ENCODE measurements at places on chromosomes 3 and 15.

- peaks cover 9% of the 10 kb centered on the region for H3K36me3 ChIP-seq
- H3K27me3 ChIP-seq, result no peaks in the 10 kb centered on the region
- H3K27ac ChIP-seq, result no peak overlapping the region
- peaks cover 61% of the 10 kb centered on the region for H3K4me1 ChIP-seq
These were observed 3.3 kb downstream of the ARL6IP5 start for GRCh38 chr3:69088063-69088462.

- H3K4me3 ChIP-seq, result no peak overlapping the region
- no peak overlapping the region for H3K27ac ChIP-seq
- H3K4me1 ChIP-seq, result peaks cover 3% of the 10 kb centered on the region
- DNase-seq, result no peak
- H3K27me3 ChIP-seq, result no peaks in the 10 kb centered on the region
These were observed 117.0 kb downstream of the SATB1 start for GRCh38 chr3:18308096-18308650.

GRCh38 chr3:17823036-17823435, 80.6 kb upstream of the TBC1D5 start:
- no peaks in the 10 kb centered on the region for H3K27me3 ChIP-seq
- H3K36me3 ChIP-seq, result no peaks in the 10 kb centered on the region
- no peak overlapping the region for H3K27ac ChIP-seq
- H3K4me1 ChIP-seq, result peaks cover 5% of the 10 kb centered on the region
- no peak overlapping the region for H3K4me3 ChIP-seq
- no peak for DNase-seq

DNA sequence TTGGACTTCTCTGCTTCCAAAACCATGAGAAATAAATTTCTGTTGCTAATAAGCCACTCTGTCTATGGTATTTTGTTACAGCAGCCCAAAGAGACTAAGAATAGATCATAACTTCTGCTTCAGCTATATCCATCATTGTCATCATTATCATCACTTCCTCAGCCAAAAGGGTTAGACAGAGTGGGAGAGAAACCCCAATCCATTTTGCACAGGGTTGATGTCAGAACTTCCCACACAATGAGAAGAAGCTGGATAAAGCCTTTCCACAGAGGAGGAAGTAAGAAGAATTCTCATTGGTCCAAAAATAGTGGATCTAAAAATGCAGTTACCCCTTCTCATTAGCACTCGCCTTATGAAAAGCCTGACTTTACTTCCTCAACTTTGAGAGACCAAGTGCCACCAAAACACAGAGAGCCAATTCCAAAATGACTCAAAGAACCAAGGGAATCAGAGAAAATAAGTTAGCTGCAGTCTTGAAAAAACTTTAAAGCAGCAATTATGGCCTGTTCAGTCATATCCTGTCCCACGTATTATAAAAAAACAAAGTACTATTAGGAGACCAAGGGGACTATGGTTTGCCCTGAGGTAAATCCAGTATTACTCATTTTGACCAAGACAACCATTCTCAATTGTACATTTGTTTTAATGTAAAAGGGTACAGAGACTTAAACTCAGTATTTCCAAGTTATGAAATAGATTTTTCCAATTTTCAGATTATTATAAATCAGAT, 80.2 kb downstream of the WNT5A start:
- no peak overlapping the region for H3K4me3 ChIP-seq
- no peaks in the 10 kb centered on the region for H3K27me3 ChIP-seq
- no peaks in the 10 kb centered on the region for H3K36me3 ChIP-seq
- H3K27ac ChIP-seq, result no peak overlapping the region
- no peaks in the 10 kb centered on the region for H3K4me1 ChIP-seq

DNA sequence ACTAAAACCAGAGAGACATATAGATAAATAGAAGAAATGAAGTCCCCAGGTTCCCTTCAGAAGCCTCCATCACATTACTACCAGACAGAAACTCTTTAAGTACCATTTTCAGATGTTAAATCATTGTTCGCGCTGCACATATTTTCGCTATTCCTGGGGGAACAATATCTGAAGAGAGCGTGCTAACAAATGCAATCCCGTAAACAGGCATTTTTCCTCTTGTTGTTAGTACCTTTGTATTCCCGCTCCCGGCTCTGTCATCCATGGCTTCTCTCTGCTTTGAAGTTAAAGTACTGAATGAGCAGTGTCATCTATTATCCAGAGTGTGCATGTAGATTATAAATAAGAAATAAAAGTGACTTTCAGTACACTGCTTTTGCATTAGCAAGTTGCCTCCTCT, 412.3 kb downstream of the FOXP1 start:
- peaks cover 11% of the 10 kb centered on the region for H3K36me3 ChIP-seq
- H3K4me1 ChIP-seq, result peaks cover 35% of the 10 kb centered on the region
- H3K4me3 ChIP-seq, result no peak overlapping the region
- DNase-seq, result no peak
- no peaks in the 10 kb centered on the region for H3K27me3 ChIP-seq
- peak overlapping the region; percentile 13 for H3K27ac ChIP-seq

GRCh38 chr15:28786521-28786920, 61.9 kb downstream of the GOLGA6L7 start:
- H3K27ac ChIP-seq, result no peak overlapping the region
- DNase-seq, result no peak
- H3K27me3 ChIP-seq, result peaks cover 14% of the 10 kb centered on the region

DNA sequence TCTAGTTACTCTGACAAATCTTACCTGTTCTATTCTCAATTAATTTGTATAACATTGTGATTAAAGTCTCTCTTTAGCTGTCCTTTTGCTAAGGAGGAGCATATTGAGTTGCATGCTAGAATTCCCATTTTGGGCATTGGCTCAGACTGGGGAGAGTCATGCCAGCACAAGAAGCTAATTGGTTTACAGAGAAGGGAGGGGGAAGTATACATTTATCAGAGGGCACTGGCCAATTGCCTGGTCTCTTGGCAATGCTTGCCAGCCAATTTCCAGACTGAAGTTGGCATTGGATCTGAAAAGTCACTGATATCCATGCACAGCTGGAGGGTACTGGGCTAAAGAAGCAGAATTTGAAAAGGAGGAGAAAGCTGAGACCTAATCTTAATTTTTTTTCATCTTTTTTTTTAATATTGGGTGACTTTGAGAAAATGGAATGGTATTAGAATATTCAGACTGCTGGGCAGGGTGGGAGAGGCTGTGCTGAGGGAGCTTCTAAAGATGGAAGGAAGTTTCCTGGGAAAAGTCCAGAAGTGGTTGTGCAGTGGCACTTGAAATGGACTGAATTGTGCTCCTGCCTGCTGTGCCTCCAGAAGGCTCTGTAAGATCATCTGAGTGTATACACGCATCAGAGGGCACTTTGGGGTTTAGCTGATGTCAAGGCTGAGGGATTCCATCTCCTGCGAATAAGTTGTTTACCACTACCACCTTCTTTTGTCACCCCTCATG, 365.2 kb upstream of the DPH6 start:
- H3K4me3 ChIP-seq, result no peak overlapping the region
- no peaks in the 10 kb centered on the region for H3K27me3 ChIP-seq
- DNase-seq, result no peak
- H3K4me1 ChIP-seq, result no peaks in the 10 kb centered on the region

DNA sequence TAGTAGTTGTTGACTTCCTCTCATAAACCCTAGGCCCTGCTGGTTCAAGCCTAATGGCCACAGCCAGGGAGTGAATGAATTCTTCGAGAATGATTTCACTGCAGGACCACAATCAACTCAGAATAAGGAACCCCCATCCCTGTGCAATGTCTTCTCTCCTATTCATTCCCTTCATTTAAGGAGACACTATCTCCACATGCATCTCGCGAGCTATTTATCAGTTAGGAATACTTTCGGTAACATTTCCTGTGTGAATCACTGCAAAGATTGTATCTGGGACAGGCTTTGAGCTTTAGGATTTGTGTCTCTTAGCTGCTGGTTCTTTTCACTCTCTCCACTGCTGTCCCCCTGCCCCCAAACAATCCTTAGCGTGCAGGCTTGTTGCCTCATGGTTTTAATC, 94.4 kb downstream of the MYLK start:
- H3K27ac ChIP-seq, result no peak overlapping the region
- no peak overlapping the region for H3K4me3 ChIP-seq
- no peak for DNase-seq
- no peaks in the 10 kb centered on the region for H3K4me1 ChIP-seq

DNA sequence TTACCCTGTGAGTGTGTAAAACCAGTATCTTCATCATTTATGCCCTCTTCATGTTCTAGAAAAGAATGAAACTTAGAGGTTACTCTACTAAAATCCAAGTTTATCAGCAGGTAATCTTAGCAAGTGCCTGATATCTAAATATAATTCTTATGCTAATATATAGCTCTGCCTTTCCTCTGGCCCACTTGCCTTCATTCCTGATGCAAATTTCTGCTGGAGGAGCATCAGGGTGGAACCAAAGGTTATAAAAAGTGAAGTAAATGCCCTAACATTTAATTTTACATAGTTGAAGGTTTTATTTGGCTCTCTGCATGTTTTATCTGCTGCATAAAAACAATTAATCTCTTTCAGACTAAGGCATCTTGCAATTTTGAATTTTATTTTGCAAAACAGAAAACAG, 936.2 kb downstream of the ROBO2 start:
- no peaks in the 10 kb centered on the region for H3K36me3 ChIP-seq
- H3K27ac ChIP-seq, result no peak overlapping the region
- H3K4me1 ChIP-seq, result no peaks in the 10 kb centered on the region
- no peak overlapping the region for H3K4me3 ChIP-seq

GRCh38 chr3:95097493-95097892, 1034.6 kb downstream of the NSUN3 start:
- H3K27ac ChIP-seq, result no peak overlapping the region
- no peaks in the 10 kb centered on the region for H3K36me3 ChIP-seq
- DNase-seq, result no peak
- no peaks in the 10 kb centered on the region for H3K27me3 ChIP-seq

DNA sequence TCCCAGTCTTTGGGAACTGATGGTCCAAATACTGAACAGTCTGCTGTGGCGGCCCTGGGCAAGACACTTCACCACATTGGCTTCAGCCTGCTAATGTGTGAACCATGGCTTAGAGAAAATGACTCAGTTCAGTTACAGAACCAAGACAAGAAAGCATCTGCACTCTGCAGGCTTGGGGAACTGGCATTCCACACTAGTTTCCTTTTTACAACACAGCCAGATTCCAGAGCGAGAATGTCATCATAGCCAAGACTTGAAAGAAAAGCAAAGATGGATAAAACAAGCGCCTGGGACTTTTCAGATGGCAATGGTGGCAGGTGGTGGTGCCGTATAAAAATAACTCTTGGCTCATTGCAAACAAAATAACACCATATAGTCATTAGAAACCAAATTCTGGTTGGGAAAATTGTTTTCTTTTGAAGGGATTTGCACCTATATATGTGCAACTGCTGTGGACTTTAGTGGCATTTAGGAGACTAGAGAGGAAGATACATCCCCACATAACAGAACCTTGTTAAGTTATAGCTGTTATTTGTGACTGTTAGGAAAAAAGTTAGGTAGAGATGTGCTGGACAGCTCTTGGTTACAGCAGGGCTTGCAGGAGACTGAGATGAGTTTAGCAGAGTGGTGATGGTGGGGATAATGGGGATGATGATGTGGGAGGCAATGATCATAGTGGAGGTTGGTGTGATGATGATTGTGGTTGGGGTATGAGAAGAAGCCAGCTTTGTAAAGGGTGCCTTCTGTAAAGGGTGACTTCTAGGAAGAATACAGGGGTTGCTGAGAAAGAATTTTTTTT, 273.6 kb downstream of the THRB start:
- H3K4me3 ChIP-seq, result no peak overlapping the region
- H3K36me3 ChIP-seq, result peaks cover 8% of the 10 kb centered on the region
- H3K27me3 ChIP-seq, result peaks cover 21% of the 10 kb centered on the region
- no peak for DNase-seq

- H3K27me3 ChIP-seq, result no peaks in the 10 kb centered on the region
- no peak for DNase-seq
- peaks cover 10% of the 10 kb centered on the region for H3K4me1 ChIP-seq
- no peaks in the 10 kb centered on the region for H3K36me3 ChIP-seq
- no peak overlapping the region for H3K4me3 ChIP-seq
These were observed 72.1 kb upstream of the ETV5 start for GRCh38 chr3:186180891-186181481.

DNA sequence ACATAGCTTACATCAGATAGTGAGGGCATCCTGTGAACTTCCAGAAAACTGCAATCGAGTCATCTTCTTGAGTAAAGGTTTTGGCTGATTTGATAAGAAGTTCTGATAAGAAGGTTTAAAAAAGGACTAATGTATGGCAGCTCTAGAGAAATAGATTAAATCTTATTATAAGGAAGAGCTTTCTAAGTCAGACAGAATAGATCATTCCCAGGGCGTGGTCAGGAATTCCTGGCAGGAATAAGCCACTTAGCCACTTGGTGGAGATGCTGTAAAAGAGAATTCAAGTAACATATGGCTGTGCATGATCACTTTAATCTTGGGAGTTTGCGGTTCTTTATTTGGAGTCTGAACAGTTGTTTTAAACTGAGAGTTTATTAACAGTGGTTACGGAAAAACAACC, 17.4 kb downstream of the PGBD4 start:
- H3K27me3 ChIP-seq, result peaks cover 21% of the 10 kb centered on the region
- H3K4me3 ChIP-seq, result no peak overlapping the region
- H3K27ac ChIP-seq, result no peak overlapping the region
- no peak for DNase-seq

DNA sequence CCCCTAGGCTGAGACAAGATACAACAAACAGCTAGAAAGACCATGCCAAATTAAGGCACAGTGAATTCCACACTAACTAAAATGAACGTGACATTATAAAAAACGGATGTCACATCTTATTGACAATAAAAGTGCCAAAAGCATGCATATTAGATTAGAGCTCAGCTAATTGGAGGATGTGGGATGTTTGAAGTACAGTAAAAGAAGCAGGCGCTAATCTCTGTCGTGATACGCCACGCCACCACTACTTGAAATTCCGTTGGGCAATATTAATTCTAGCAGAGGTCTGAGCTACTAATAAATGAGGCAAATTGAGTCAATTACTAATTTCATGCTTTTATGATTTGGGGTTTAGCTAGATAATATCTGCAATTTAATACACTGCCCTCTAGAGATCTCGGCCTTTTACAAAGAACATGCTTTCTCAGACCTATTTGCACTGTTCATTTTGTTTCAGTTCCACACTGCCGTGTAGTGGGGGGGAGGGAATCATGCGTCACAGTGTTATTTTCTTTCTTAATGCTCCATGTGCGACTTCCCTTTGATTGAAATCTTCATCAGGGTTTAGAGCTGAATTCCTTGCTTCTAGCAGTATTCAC, 52.9 kb upstream of the ROBO2 start:
- H3K4me1 ChIP-seq, result no peaks in the 10 kb centered on the region
- no peak for DNase-seq
- no peak overlapping the region for H3K27ac ChIP-seq
- no peaks in the 10 kb centered on the region for H3K27me3 ChIP-seq
- no peak overlapping the region for H3K4me3 ChIP-seq
- H3K36me3 ChIP-seq, result no peaks in the 10 kb centered on the region

DNA sequence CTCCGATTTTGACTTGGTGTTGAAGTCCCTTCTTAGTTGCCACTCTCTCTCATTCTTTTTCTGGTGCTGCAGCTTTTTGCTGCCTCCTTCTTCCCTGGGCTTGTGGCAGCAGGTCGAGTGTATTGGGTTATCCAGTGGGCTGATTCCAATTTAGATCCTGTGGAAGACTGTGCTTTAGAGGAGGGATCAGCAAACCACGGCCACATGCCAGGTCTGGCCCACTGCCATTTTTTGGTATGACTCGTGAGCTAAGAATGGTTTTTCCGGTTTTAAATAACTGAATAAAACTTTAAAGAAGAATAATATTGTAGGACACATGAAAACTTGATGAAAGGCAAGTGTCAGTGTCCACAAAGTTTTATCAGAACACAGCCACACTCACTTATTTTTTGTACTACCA, 330.5 kb downstream of the ROBO2 start:
- no peak for DNase-seq
- H3K27ac ChIP-seq, result no peak overlapping the region
- no peak overlapping the region for H3K4me3 ChIP-seq
- H3K36me3 ChIP-seq, result no peaks in the 10 kb centered on the region

GRCh38 chr15:59178151-59178695, 28.4 kb upstream of the LDHAL6B start:
- peak overlapping the region; percentile 64 for H3K27ac ChIP-seq
- H3K4me1 ChIP-seq, result peaks cover 5% of the 10 kb centered on the region
- H3K4me3 ChIP-seq, result no peak overlapping the region
- DNase-seq, result no peak

Measured in naive B cell (primary cell).